Stimulated activated CD8-positive, alpha-beta memory T cell treated with anti-CD3 and anti-CD28 coated beads, Interleukin-4, amount 100 ng/mL, for 4 hours (primary cell): ENCODE measurements at places on chromosomes 1 and 21.

- no peak for DNase-seq
These were observed 11.8 kb downstream of the NFYC start for GRCh38 chr1:40703316-40703715.

DNA sequence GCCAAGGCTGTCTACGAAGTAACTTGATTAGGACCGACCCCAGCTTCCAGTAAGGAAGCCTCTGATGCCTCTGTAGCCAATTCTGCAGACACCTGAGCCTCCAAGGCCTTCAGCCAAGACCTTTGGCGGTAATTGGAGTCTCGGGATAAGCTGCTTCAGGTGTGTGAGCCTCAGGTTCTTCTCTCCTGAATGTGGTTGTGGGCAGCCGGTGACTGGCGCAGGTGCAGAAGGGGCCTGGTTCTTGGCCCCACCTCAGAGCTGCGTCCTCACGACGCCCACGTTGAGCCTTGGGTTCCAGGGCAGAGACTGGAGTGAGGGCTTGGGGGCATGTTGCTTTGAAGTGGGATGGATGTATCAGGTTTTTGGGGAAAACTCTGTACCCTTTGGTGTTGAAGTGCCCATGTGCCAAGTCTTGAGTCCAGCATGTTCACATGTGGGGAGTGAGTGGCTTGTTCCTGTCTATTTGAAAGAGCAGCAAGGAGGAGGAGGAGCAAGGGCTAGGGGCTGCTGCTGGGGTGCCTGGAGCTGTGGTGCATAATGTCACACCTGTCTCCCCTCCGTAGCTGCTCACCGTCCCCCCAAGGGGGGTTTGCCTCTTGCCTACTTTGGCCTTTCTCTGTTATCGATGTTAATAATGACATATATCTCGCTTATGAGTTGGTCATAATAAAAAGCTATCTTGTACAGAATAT is 1.4 kb downstream of the PSEN2 start:
- DNase-seq = no peak

DNA sequence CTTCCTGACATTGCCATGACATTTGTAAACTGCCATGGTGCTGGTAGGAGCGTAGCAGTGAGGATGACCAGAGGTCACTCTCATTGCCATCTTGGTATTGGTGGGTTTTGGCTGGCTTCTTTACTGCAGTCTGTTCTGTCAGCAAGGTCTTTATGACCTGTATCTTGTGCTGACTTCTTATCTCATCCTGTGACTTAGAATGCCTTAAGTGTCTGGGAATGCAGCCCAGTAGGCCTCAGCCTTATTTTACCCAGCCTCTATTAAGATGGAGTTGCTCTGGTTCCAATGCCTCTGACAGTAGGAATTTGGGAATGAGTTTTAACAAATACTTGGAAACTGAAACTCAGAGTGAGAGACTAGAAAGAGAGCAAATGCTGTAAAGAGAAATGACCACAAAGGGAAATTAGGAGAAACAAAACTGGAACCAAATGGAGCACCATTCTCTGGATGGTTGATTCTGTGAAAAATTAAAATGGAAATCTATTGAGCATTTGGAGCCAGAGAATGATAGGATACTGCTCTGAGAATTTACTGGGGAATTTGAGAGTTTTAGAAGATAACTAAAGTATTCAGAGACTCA is 50.1 kb upstream of the RHOU start:
- no peak for DNase-seq

DNA sequence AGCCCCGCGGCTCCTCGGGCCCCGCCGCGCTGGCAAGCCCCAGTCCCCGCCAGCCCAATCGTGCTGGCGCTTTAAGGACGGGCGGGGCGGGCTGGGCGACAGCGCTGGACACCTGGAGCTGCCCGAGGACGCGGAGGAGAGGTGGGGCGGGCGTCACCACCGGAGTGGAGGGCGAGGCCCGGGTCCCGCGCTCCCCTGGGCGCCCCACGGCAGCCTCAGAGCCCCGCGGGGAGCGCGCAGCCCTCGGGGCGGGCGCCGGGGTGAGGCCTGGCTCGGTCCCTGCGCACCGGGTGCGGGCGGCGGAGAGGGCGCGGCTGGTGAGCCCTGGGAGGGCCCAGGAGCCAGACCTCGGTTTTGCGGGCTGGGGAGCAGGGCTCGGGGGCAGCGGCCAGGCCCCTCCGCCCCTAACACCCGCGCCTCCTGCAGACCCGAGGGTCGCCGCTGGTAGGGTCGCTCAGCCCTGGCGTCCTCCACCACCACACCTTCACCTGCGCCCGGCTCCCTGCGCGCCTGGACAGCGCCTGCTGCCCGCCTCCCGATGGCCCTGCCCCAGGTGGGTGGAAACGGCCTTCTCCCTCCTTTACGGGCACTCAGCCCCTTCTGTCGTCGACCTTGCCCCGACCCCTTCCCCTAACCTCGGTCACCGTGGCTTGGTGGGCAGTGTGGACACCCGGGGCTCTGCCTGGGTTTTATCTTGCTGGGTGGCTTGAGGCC is at the start of gene TMEM61:
TSS of gene TMEM61 (plus strand) at position 101 of the 714 bp plus-strand sequence. CDS start at position 539, 438 bp downstream.
- no peak for DNase-seq

DNA sequence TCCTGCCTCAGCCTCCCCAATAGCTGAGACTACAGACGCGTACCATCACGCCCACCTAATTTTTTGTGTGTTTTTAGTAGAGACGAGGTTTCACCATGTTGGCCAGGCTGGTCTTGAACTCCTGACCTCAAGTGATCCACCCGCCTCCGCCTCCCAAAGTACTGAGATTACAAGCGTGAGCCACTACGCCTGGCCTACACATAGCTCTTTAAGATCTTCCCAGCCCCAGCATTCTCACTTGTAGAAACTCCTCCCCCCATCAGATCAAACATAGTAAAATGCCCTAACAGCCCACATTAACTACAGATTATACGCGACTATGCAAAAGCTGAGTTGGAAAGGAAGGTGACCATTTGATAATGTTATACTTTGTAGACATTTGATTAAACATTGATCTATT is 634.8 kb downstream of the MATN1 start:
- DNase-seq = no peak

- DNase-seq = no peak
These were observed 15.3 kb upstream of the RNF187 start for GRCh38 chr1:228471762-228472398.

- no peak for DNase-seq
These were observed 28.9 kb downstream of the VANGL1 start for GRCh38 chr1:115670476-115671175.

- DNase-seq = no peak
These were observed 136.1 kb downstream of the DISP1 start for GRCh38 chr1:222950892-222951291.

DNA sequence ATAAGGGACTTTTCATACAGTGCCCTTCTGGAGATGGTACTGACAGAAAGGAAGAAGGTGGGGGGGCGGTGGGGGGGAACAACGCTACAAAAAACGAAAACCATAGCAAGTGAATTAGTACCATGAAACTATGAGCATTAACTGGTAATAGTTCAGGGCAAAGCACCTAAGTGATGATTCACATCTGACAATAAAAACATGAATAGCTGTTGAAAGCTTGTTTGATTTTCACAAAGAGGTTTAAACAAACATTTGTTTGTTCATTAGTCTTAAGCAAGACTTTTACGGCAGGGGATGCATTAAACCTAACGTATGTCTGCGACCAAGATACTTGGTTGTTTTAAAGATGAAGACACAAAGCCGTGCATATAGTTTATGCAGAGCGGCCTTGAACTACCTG is 177.5 kb downstream of the LMO4 start:
- no peak for DNase-seq

DNA sequence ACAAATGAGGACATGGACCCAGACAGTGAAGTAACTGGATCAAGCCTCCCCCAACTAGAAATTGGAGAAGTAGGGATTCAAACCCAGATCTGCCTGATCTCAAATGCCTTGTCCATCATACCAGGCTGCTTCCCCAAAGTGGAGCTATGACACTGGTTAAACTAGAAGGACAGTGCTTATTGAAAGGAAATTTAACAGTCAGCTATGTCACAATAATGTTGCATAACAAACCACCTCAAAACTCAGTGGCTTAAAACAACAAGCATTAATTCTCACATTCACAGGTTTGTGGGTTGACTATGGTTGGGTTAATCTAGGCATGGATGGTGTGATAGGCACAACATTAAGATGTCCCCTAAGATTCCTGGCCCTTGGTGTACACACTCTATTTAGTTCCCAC is 107.1 kb downstream of the TAS1R2 start:
- DNase-seq = no peak

DNA sequence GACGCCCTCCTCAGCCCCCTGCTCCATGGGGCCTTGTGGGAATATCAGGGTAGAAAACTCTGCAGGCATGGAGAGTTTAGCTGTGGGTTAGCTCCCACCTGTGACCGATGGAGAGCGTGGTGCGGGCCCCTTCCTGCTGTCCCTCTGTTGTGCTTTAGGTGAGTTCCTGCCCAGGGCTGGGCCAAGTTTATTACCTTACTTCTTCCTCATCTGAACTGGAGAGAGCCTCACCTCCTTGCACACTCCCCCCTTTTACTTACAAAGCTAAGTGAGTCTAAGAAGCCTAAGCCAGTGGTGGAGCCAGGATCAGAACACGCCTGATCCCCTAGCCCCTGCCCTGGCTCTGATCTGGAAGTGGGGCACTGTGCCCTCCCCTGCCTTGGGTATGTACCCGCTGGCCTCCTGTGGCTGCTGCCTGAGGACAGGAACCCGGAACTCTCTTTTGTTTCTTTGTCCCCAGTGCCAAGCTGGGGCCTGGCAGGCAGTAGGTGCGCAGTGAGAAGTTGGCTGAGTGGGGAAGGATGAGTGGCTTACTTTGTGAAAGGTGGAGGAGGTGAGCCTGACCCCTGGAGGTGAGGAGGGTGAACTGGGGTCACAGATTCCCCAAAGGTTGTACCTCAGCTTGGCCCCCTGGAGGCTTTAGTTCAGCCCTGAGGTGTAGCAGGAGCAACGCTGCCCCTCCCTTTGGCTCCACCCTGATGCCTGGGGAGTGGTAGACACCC is 32.9 kb downstream of the ARHGEF10L start:
- no peak for DNase-seq

DNA sequence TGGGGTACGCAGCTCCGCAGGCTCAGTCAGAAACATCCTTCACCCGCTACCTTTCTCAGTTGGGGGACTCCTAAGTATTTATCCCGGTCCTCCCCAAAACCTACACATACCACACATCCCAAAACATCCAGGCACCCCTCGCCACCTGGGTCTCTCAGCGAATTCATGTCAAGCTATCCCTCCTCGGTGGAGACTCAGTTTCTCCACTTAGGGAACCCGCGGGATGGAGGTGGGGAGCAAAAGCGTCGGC is 1.3 kb upstream of the ZBTB7B start:
- DNase-seq = no peak
